ENCODE measurements at places on chromosomes 3 and 15. TPM values are rescaled to one million over a fixed set of nuclear protein-coding genes. Genes with fewer than 3 reads are reported as not detected.

- no peaks in the 10 kb centered on the region for H3K36me3 ChIP-seq
- DNase-seq: no peak
- no peak overlapping the region for H3K27ac ChIP-seq
- no peak overlapping the region for H3K4me3 ChIP-seq
- no peaks in the 10 kb centered on the region for H3K27me3 ChIP-seq
- H3K4me1 ChIP-seq: no peaks in the 10 kb centered on the region
Observed at GRCh38 chr15:85865070-85865684, 70.5 kb upstream of the KLHL25 start.

GRCh38 chr3:98817547-98818041 is 54.5 kb downstream of the ST3GAL6 start:
- DNase-seq: no peak
- H3K27me3 ChIP-seq: no peaks in the 10 kb centered on the region
- no peak overlapping the region for H3K27ac ChIP-seq
- no peaks in the 10 kb centered on the region for H3K36me3 ChIP-seq
- H3K4me3 ChIP-seq: no peak overlapping the region

- H3K4me3 ChIP-seq: no peak overlapping the region
- no peaks in the 10 kb centered on the region for H3K36me3 ChIP-seq
- no peaks in the 10 kb centered on the region for H3K4me1 ChIP-seq
- DNase-seq: no peak
Observed at GRCh38 chr3:101281521-101282030, 38.8 kb downstream of the IMPG2 start.

- H3K4me3 ChIP-seq: no peak overlapping the region
- H3K4me1 ChIP-seq: no peaks in the 10 kb centered on the region
- H3K36me3 ChIP-seq: no peaks in the 10 kb centered on the region
- H3K27me3 ChIP-seq: no peaks in the 10 kb centered on the region
- DNase-seq: no peak
Observed at GRCh38 chr15:57528940-57529565, 62.7 kb upstream of the MYZAP start.

DNA sequence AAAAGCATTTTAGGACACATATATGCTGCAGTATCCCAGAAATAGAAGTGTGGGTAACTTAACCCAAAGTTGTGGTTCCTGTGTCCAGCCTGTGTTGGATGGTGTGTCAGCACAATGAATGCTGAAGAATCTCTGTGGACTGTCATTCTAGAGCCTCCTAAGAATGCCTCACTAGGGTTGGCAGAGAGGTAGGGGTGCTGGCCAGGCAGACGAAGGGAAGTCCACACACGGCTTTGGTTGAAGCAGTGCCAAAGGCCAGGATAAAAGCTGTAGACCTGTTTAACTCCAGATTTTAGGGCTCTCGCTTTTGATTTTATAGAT is 43.7 kb upstream of the TIPARP start:
- H3K4me3 ChIP-seq: no peak overlapping the region
- H3K27ac ChIP-seq: no peak overlapping the region
- no peaks in the 10 kb centered on the region for H3K36me3 ChIP-seq
- H3K4me1 ChIP-seq: no peaks in the 10 kb centered on the region

- DNase-seq: no peak
- peaks cover 10% of the 10 kb centered on the region for H3K4me1 ChIP-seq
- no peaks in the 10 kb centered on the region for H3K36me3 ChIP-seq
- no peak overlapping the region for H3K27ac ChIP-seq
- no peak overlapping the region for H3K4me3 ChIP-seq
- no peaks in the 10 kb centered on the region for H3K27me3 ChIP-seq
Observed at GRCh38 chr15:63918317-63918672, 84.5 kb upstream of the HERC1 start.

- H3K27me3 ChIP-seq: no peaks in the 10 kb centered on the region
- no peak overlapping the region for H3K27ac ChIP-seq
- no peak overlapping the region for H3K4me3 ChIP-seq
- H3K36me3 ChIP-seq: no peaks in the 10 kb centered on the region
Observed at GRCh38 chr15:66105286-66106265, 148.0 kb downstream of the MEGF11 start.

- H3K27me3 ChIP-seq: no peaks in the 10 kb centered on the region
- DNase-seq: no peak
- no peak overlapping the region for H3K27ac ChIP-seq
- H3K4me3 ChIP-seq: no peak overlapping the region
- H3K36me3 ChIP-seq: 0 out of 2 replicates have a peak, but pooled peaks cover 2% of the 10 kb centered on the region
- H3K4me1 ChIP-seq: peaks cover 4% of the 10 kb centered on the region
Observed at GRCh38 chr15:41671656-41672648, 11.7 kb downstream of the MGA start.

DNA sequence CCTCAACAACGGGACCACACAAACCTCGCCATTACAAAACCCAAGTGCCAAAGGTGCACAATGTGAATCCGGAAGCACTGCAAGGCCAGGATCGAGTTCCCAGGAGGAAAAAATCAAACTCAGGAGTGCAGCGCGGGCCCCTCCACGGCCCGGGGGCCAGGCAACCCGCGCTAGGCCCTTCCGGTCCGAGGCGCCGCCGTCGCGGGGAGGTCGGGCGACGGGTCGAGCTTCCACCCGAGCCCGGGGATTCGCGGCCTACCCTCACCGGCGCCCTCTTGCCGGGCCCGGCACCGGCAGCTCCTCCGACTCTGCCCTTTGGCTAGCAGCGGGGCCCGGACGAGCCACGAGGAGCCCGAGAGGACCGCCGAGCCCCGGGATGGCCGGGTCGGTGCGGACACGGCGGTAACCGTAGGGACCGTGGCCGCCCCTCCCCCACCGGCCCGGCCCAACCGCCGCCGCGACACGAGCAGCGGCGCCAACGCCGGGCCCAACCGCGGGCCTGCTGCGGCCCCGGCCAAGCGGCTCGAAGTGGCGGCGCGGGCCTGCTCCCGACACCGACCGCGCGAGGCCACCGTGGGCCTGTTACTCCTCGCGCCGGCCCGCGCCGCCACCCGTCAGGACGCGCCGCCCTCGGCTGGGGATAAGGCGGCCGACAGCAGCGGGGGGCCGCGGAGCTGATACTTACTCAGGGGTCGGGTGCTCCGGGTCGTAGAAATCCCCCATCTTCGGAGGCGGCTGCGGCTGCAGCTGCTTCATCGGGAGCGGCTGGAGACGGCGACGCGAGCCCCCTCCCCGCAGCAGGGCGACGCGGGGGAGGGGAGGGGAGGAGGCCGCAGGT is 525 bp downstream of the SETD2 start:
- H3K4me1 ChIP-seq: peaks cover 23% of the 10 kb centered on the region
- no peaks in the 10 kb centered on the region for H3K27me3 ChIP-seq
- H3K27ac ChIP-seq: peak overlapping the region; percentile 74

- H3K27ac ChIP-seq: no peak overlapping the region
- H3K4me3 ChIP-seq: no peak overlapping the region
- no peak for DNase-seq
- no peaks in the 10 kb centered on the region for H3K36me3 ChIP-seq
- no peaks in the 10 kb centered on the region for H3K4me1 ChIP-seq
- no peaks in the 10 kb centered on the region for H3K27me3 ChIP-seq
Observed at GRCh38 chr15:69225355-69226022, 65.1 kb downstream of the GLCE start.

GRCh38 chr15:76460871-76461270 is 124.3 kb downstream of the ISL2 start:
- DNase-seq: no peak
- no peaks in the 10 kb centered on the region for H3K36me3 ChIP-seq
- H3K4me3 ChIP-seq: no peak overlapping the region

- H3K27ac ChIP-seq: peak overlapping the region; percentile 92
- H3K4me3 ChIP-seq: peak overlapping the region; percentile 78
- no peaks in the 10 kb centered on the region for H3K27me3 ChIP-seq
- no peaks in the 10 kb centered on the region for H3K36me3 ChIP-seq
- no peak for DNase-seq
Observed at GRCh38 chr3:31531452-31531991, 1.2 kb upstream of the STT3B start.

GRCh38 chr3:148642616-148643015 is 55.1 kb upstream of the AGTR1 start:
- H3K27ac ChIP-seq: no peak overlapping the region
- no peaks in the 10 kb centered on the region for H3K36me3 ChIP-seq
- H3K27me3 ChIP-seq: no peaks in the 10 kb centered on the region
- DNase-seq: no peak
- no peaks in the 10 kb centered on the region for H3K4me1 ChIP-seq

DNA sequence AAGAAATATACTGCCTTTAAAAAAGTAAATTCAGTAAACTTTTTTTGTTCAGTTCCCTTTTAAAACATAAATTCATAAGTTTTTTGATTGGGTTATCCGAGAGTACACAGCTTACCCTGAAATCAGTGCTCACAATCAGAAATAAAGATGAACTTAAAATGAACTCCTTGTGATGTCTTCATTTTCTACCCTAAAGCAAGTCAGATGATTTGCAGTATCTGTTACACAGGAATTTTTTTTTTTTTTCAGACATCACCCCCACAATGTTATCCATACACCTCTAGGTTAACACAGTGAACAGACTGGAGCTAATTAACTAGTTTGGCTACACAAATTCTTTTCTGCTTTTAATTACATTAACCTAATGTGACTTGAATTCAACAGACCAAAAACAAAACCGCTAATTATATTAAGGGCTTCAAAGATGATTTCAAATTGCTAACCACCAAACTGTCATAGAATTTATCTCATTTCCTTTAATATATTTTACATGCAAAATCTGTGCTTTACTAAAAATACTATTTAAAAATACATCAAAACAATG is 1042.0 kb downstream of the ROBO1 start:
- no peaks in the 10 kb centered on the region for H3K4me1 ChIP-seq
- H3K36me3 ChIP-seq: no peaks in the 10 kb centered on the region
- H3K27me3 ChIP-seq: no peaks in the 10 kb centered on the region
- DNase-seq: no peak
- no peak overlapping the region for H3K27ac ChIP-seq
- no peak overlapping the region for H3K4me3 ChIP-seq

DNA sequence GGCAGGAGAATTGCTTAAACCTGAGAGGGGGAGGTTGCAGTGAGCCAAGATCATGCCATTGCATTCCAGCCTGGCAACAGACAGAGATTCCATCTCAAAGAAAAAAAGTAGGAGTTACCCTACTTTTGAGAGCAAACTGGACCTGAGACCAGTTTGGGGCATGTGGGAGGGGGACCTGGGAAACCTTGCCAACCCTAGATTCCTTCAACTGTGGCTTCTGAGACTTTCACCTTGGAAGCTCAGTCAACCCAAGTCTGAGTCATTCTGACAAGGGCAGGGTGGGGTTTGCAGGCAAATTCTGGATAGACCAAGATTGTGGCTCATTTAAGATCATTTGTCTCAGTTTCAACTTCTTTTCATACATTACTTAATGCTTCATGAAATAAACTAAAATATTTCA is 23.8 kb upstream of the SIAH2 start:
- no peak overlapping the region for H3K4me3 ChIP-seq
- no peaks in the 10 kb centered on the region for H3K36me3 ChIP-seq
- H3K27ac ChIP-seq: no peak overlapping the region

- H3K4me3 ChIP-seq: no peak overlapping the region
- no peak overlapping the region for H3K27ac ChIP-seq
- H3K4me1 ChIP-seq: no peaks in the 10 kb centered on the region
- no peak for DNase-seq
Observed at GRCh38 chr3:106008766-106009165, 140.0 kb upstream of the CBLB start.

Gene CCDC39
- 0.43 TPM for total RNA-seq

Gene ATP13A3
- 108 TPM for total RNA-seq

Gene CCDC54
- not detected for total RNA-seq

Gene FBXO40
- total RNA-seq: not detected
